ENCODE measurements at places on chromosomes 1 and 21.

DNA sequence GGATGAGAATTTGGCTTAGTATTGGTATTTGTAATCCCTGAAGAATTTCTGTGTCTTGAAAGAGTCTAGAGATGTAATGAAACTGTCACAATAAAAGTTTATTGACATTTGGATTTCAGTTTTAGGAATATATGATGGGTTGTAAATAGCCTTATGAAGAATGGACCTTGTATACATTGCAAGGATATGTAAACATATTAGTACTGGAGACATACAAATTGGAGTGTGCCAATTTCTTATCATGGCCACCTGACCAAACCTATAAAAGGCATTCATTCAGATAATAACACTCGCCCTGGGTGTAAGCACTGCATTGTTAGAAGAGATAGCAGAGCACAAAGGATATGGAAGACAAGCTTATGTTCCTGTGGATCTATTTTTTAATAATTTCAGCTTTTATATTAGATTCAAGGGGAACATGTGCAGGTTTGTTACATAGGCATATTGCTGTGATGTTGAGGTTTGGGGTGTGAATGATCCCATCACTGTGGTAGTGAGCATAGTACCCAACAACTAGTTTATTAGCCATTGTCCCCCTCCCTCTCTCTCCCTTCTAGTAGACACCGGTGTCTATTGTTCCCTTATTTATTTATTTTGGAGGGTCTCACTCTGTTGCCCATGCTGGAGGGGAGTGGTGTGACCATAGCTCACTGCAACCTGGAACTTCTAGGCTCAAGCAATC, 8.6 kb downstream of the S1PR1 start:
- DNase-seq, result no peak

GRCh38 chr1:209675565-209676154, 448 bp downstream of the G0S2 start:
- peak; percentile 45 for DNase-seq

GRCh38 chr1:228340686-228341449, 65.8 kb downstream of the TRIM11 start:
- no peak for DNase-seq

GRCh38 chr1:98077691-98078090, 156.9 kb upstream of the DPYD start:
- DNase-seq, result no peak

- DNase-seq, result no peak
Measured at GRCh38 chr1:229661897-229662296, 35.9 kb downstream of the URB2 start.

DNA sequence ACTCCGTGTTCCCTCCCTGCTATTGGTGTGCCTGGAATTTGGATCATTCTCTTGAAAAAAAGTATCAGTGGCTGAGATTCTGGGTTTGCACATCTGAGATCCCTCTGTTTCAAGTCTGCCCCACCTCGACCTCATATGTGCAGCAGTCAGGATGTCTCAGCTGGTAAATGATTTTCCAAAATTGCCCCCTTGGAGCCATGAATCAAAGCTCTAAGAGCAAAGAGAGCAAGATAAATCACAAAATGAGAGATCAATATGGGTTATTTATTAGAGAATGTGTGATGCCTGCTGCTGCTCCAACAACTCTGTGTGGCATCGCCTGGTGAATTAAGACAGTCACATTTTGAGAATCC, 8.5 kb downstream of the CRP start:
- no peak for DNase-seq

DNA sequence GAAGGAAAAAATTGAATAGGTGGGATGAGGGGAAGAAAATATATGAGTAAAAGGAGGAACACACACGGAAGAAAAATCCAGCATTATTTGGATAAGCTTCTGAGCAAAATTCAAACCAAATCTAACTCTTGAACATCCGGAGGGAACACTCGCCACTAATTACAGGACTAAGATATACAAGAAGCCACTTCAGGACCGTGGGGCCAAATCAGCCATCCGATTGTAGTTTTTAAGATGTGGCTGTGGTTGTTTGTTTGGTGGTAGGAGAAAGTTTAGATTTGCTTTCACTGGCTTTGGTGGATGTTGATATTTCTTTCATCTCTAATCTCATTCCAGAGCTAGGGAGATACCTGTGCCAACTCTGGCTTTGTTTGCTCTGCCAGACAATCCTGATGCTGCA, 43.7 kb upstream of the ADAMTS1 start:
- peak; percentile 13 for DNase-seq

GRCh38 chr1:40978886-40979240, 633 bp upstream of the CTPS1 start:
- no peak for DNase-seq

DNA sequence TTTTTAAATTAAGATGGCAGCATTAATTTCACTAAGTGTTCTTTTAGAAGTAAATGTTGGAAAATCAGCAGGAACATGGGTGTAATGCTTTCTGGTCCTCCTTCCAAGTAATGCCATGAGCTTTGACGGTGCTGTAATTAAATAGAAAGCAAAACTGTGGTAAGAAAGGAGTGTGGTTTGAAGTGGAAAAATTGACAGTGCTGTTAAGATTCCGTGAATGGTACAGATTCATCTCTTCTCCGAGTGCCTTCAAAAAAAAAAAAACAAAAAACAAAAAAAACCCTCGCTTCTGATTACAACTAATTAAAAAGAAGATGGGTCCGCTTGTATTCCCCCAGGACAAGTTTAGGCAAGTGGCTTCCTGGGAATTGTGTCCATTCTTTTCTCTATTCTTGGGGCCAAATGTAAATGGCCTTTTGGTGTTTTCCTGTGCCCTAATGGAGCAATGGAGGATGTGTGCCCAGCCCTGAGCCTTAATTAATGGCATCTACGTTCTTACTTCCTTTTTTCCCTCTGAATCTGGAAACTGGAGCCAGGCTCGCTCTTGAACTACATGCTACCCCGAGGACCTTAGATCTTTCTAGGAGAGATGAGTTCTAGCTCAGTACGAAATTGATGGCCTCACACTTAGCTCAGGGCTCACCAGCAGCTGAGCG, 5.1 kb downstream of the LMO4 start:
- no peak for DNase-seq

- no peak for DNase-seq
Measured at GRCh38 chr1:207097871-207098324, 6.1 kb upstream of the C4BPA start.

DNA sequence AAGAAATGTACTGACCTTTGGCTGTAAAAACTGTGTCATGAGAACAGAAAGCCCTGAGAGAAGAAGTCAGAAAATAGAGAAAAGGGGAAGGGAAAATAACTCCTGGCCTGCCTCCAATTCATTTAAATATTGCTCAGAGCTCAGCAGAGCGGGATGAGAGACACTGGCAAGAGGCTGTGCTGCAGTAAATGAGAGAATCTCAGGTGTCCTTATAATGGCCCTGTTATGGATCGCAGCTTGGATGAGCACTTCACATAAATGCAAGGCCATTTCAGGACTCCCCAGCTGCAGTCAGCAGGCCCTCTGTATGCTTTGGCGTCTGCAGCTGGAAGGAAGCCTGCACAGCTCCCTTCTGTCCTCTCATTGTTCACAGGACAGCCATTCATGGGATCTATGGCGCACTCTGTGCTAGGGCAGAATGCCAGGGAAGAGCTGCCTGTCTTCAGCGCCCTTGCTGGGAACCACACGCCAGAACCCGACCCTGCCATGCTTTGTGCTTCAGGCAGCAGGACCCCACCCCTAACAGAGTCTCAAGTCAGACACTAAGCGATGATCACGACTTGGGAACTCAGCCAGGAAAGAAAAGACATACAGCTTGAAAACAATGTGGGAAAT, 20.7 kb upstream of the ABCB10 start:
- DNase-seq, result peak; percentile 40

DNA sequence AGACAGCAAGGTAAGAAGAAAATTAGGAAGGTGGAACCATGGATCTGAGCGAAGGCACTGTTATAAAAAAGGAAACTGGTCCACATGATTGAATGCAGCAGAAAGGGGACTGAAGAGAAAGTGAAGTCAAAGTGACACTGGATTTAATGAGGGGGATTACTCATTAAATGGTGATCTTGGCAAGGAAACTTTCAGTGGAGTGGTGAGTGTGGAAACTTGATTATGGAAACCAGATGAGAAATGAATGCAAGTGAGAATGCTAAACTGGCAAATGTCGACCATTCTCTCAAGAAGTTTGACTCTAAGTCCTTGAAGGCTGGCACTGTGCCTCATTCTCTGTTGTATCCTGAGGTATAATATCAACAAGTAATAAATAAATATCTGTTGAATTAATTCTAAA, 23.3 kb downstream of the COLGALT2 start:
- DNase-seq, result no peak

GRCh38 chr1:44220001-44220751, 6.9 kb downstream of the DMAP1 start:
- no peak for DNase-seq

- peak; percentile 5 for DNase-seq
Measured at GRCh38 chr21:30674312-30674711, 31.6 kb downstream of the KRTAP20-3 start.

GRCh38 chr1:166354406-166354805, 187.6 kb upstream of the FAM78B start:
- DNase-seq, result no peak

DNA sequence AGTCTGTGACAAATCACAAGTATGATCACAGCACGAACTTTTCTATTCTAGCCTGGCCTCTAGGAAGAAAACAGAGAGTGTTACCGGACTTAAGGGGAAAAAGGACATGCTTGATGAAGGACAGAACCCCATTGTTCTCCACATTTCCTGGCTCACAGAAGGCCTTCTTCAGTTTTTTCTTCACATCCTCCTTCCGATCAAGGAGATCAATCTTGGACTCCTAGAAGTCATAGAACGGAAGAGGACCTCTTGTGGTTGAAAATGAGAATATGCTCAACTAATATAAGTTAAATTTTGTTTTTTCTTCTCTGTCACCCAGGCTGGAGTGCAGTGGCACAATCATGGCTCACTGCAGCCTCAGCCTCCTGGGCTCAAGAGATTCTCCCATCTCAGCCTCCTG, 30.3 kb downstream of the YARS1 start:
- no peak for DNase-seq

- no peak for DNase-seq
Measured at GRCh38 chr21:42711667-42712066, 58.2 kb downstream of the PDE9A start.

DNA sequence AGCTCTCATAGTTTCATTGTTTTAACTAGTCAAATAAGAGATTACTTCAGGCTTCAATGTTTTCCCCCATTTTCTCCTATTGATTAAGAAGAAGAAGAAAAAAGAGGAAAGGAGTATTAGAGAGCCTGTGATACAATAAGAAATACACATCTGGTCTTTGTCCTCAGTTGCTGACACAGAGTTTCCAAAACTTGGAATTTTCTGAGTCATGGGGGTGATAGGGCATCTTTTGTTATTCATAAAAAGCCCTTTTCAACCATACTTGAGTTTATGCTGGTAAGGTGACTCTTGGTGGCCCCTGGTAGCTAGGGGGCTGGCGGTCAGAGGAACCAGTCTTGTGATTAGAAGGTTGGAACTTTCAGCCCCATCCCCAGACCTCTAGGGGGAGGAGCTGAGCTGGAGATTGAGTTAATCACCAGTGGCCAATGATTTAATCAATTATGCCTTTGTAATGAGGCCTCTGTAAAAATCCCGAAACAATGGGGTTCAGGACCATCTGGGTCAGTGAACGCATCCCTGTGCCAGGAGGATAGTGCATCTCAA, 28.9 kb upstream of the KLF18 start:
- no peak for DNase-seq

DNA sequence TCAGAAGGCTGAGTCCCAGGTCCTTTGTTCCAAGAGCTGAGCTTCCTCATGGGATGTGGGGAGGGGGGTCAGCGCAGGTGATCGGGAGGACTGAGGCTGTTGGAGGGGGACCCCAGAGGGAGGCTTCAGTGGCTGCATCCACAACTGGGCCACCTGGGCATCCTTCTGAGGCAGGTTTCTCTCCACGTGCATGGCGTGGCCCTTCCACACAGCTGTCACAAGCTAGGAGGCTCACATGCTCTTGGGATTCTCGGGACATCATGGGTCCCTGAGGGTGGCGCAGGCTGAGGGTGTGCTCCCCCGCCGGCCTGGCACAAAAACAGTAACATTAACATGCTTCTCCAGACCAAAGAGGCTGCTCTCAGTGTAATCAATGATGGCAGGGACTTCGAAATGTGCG, 229.6 kb upstream of the AJAP1 start:
- DNase-seq, result no peak

DNA sequence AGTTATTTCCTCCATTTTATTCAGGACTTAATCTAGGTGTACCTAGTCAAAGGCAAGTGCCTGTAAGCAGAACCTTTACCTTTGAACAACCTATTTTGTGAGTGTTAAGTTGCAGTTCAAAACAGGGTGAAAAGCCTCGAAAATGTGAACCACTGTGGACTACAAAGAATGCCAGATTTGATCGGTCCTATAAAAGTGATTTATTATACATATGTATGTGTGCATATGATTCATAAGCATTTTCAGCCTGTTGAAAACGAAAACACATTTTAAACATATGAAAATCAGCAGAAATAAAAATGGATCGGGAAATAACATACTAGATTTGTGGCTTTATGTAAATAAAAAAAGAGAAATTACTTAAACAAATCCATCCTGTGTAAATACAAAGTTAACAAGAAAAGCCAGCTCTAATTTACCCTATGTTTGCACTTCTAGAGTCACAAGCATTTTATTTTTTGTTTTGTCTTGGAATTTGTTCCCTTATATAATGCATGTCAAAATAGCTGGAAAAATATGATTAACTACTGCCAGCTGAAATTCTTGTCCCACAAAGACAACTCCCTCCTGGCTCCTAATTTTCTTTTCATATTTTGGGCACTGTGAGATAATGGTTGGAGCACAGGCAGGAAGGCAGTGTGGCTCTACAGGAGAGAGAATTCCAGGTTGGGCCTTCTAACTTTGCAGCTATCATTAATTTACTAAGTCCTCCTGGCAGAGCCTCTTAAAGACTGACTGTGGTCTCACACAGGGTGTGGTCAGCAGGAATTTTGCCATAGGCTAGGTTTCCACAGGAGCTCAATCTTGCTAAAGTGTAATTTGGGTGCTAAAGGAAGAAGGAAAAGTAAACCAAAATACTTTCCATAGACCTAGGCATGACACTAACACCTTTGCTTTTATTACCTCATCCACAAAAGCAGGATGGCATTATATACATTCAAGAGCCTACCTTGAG, 70.2 kb upstream of the CDC42BPA start:
- peak; percentile 9 for DNase-seq

Measured in umbilical cord (tissue), 2 donors.